Effector memory CD4-positive, alpha-beta T cell (primary cell): ENCODE measurements at places on chromosomes 7 and 10.

- H3K4me3 ChIP-seq, result no peak overlapping the region
- no peak for DNase-seq
- H3K27ac ChIP-seq, result no peak overlapping the region
- H3K4me1 ChIP-seq, result peaks cover 8% of the 10 kb centered on the region
- no peaks in the 10 kb centered on the region for H3K27me3 ChIP-seq
Measured at GRCh38 chr7:1419310-1419634, 40.0 kb downstream of the MICALL2 start.

DNA sequence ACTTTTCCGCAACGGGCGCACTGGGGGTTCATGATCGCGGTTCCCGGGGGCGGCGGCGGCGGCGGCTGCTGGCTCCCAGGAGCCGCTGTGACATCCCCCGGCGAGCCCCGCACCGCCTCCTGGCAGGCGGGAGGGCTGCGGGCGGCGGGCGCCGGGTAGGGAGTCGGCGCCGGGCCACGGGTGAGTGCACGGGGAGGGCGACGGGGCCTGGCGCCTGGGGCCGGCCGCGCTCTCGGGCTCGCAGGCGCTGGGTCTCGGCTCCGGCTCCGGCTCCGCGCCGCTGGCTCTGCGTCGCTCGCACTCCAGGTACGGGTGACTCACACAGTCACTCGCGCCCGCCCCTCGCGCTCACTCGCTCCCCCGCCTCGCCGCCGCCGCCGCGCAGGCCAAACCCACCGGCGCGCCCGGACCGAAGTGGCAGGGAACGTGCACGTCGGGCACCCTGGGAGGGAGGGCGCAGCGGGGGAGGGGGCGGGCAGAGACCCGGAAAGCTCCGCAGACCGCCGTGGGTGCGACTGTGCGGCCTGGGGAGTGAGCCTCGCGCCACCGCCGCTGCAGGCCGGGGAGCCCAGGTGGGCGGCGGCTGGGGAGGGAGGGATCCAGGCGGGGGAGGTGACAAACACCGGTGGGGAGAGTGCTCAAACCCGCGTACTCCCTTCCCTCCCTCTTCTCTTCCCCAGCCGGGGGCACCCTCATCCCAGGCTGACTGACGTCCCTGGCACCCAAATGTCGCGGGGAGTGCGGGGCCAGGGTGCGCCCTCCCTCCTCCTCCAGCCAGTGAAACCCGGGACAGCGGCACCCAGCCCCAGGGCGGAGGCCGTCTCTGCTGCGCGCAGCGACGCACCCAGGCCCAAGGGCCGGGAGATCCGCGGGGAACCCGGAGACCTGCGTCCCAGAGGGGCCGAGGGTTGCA, 276.9 kb upstream of the NEBL start:
- H3K36me3 ChIP-seq, result no peaks in the 10 kb centered on the region
- H3K27me3 ChIP-seq, result no peaks in the 10 kb centered on the region

- no peaks in the 10 kb centered on the region for H3K4me1 ChIP-seq
- no peak overlapping the region for H3K4me3 ChIP-seq
- DNase-seq, result no peak
- H3K27me3 ChIP-seq, result no peaks in the 10 kb centered on the region
- no peak overlapping the region for H3K27ac ChIP-seq
Measured at GRCh38 chr7:18978108-18978495, 139.3 kb downstream of the TWIST1 start.

- H3K4me3 ChIP-seq, result no peak overlapping the region
- H3K27ac ChIP-seq, result no peak overlapping the region
- no peaks in the 10 kb centered on the region for H3K36me3 ChIP-seq
- H3K4me1 ChIP-seq, result no peaks in the 10 kb centered on the region
- DNase-seq, result no peak
Measured at GRCh38 chr10:49212783-49213182, 24.6 kb upstream of the TMEM273 start.

- DNase-seq, result no peak
- H3K36me3 ChIP-seq, result peaks cover 49% of the 10 kb centered on the region
- no peak overlapping the region for H3K4me3 ChIP-seq
- H3K27ac ChIP-seq, result no peak overlapping the region
- peaks cover 5% of the 10 kb centered on the region for H3K4me1 ChIP-seq
- H3K27me3 ChIP-seq, result no peaks in the 10 kb centered on the region
Measured at GRCh38 chr10:6114805-6115341, 26.0 kb downstream of the RBM17 start.

- no peaks in the 10 kb centered on the region for H3K36me3 ChIP-seq
- H3K4me1 ChIP-seq, result no peaks in the 10 kb centered on the region
- no peak overlapping the region for H3K27ac ChIP-seq
- no peaks in the 10 kb centered on the region for H3K27me3 ChIP-seq
- no peak overlapping the region for H3K4me3 ChIP-seq
Measured at GRCh38 chr10:99958302-99958701, 51.4 kb downstream of the DNMBP start.

- H3K36me3 ChIP-seq, result no peaks in the 10 kb centered on the region
- H3K27me3 ChIP-seq, result no peaks in the 10 kb centered on the region
- DNase-seq, result no peak
- H3K4me3 ChIP-seq, result no peak overlapping the region
- H3K4me1 ChIP-seq, result no peaks in the 10 kb centered on the region
Measured at GRCh38 chr7:94183289-94183749, 179.2 kb upstream of the BET1 start.

DNA sequence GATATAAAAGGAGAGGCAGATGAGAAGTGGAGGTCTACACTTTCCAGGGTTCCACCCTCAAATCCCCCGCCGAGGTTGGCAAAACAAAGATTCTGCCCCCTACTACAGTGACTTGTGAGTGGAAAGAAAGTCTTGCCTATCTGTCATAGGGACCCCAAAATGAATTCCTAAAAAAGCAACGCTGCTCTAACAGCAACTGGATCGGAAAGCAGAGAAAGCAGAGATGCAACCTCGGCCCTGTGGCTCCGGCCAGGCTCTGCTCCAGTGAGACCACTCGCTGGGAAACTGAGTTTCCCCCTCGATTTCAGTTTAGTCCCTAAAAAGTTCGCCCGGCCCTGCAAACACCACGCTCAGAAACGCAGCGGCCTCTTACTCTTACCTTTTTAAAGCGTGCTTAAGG, 297.9 kb upstream of the NFE2L3 start:
- no peak overlapping the region for H3K27ac ChIP-seq
- H3K4me1 ChIP-seq, result peaks cover 23% of the 10 kb centered on the region
- H3K4me3 ChIP-seq, result no peak overlapping the region
- no peak for DNase-seq
- peaks cover 82% of the 10 kb centered on the region for H3K27me3 ChIP-seq
- no peaks in the 10 kb centered on the region for H3K36me3 ChIP-seq

DNA sequence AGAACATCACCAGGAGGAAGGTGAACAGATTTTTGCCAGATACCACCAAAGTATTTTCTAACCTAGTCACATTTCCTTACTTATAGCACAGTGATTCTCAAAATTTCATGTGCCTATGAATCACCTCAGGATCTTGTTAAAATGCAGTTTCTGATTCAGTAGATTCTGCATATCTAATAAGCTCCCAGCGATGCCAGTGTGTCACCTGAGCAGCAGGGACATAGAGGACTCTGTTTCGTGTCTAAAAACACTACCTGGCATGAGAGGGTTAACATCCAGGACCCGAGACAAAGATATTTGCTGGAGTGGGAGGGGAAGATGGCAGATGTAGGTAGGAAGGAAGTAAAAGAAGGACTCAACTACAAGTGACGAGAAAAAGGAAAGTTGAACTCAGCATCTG, 252.1 kb upstream of the KMT2E start:
- no peaks in the 10 kb centered on the region for H3K4me1 ChIP-seq
- no peak for DNase-seq
- H3K36me3 ChIP-seq, result no peaks in the 10 kb centered on the region
- no peak overlapping the region for H3K4me3 ChIP-seq
- H3K27ac ChIP-seq, result no peak overlapping the region
- H3K27me3 ChIP-seq, result peaks cover 3% of the 10 kb centered on the region

DNA sequence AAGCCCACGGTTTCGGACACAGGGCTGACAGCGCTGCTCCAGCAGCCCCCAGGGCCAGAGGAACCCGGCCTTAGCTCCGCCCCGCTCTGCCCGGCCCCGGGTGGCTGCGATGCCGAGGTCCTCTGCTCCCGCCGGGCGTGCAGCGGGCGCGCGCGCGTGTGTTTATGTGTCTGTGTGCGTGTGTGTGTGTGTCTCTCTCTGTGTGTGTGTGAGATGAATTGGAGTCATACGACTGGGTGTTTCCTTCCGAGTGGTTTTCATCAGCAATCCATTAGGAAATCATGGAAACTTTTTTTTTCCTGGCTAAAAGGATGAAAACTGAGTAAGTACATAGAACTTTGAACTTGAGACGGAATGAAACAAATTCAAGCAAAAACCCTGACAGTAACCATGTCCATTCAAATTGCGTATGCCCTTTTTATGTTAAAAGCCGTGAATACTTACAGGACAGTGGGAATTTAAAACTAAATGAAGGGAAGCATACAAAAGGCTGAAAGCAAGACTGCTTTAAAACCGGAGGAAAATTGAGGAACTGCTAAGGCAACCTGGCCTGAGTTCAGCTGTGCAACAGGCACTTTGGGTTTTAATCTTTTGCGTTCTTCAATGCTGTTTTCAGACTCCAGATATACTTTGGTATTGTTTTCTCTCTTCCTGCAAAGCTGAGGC, at the start of gene CPED1:
Gene CPED1 (plus strand): TSS at position 121 of the 666 bp plus-strand sequence. CDS start 911 bp downstream, outside the sequence.
- peaks cover 16% of the 10 kb centered on the region for H3K4me1 ChIP-seq
- H3K27ac ChIP-seq, result no peak within 1 kb of the TSS
- peaks cover 23% of the 10 kb centered on the region for H3K27me3 ChIP-seq
- no peaks in the 10 kb centered on the region for H3K36me3 ChIP-seq
- H3K4me3 ChIP-seq, result peak within 1 kb of the TSS; percentile 32
- DNase-seq, result peak; percentile 6

GRCh38 chr10:110676016-110676415, 31.9 kb downstream of the RBM20 start:
- H3K4me1 ChIP-seq, result no peaks in the 10 kb centered on the region
- H3K27me3 ChIP-seq, result no peaks in the 10 kb centered on the region
- H3K36me3 ChIP-seq, result no peaks in the 10 kb centered on the region
- no peak overlapping the region for H3K27ac ChIP-seq
- H3K4me3 ChIP-seq, result no peak overlapping the region
- no peak for DNase-seq

DNA sequence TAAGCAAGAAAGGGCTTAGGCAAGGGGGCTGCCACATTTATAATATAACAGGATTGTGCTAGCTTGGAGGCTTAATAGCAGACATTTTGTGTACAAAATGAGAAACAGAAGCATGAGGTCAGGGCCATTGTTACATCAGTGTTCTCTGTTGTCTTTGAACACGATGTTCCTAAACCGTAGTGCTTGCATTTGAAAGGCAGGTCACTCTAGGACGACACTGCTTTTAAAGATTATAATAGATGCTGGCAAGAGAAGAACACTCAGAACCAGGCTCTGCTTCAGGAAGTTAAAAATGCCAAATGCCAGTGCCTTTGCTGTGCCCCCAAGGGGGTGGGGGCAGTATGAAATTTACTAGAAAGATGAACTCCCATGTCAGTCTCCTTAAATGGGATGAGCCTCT, 91.1 kb downstream of the SORCS3 start:
- no peaks in the 10 kb centered on the region for H3K4me1 ChIP-seq
- H3K36me3 ChIP-seq, result no peaks in the 10 kb centered on the region
- H3K4me3 ChIP-seq, result no peak overlapping the region
- no peaks in the 10 kb centered on the region for H3K27me3 ChIP-seq
- no peak overlapping the region for H3K27ac ChIP-seq

DNA sequence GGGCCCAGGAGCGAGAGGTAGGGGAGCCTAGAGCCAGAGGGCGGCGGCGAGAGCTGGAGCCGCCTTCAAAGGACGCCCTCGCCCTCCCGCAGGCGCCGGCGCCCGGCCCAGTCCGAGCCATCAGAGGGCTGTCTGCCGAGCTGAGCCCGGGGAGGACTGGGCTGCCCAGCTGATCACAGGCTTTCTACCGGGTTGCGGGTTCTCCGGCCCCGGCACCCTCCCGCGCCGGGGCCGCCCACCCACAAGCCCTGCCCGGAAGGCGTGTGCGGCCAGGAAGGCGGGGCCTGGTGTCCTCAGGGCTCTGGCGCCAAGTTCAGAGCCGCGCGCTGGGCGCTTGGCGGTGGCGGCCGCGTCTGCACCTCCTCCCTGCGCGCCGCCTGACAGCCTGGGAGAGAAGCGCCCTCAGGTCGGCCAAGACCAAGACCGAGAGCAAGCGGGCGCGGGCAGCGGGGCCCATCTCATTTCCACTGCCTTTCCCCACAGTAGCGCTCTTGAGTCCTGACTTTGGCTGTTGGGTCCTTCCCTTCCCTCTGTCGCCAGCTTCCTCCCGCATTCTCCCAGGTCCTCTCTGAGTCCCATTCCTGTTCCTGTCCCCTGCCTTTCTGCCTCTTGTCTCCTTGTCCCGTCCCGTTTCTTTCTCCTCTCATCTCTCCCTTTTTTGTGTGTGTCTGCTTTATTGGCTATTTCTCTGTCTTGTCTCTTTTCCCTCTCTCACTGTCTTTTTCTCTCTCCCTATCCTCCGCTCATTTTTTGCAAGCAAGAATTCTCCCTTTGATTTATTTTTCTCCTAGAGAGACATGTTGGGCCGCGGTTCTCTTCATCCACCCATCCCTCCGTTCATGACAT, 60.6 kb upstream of the MSMB start:
- no peak for DNase-seq
- peaks cover 4% of the 10 kb centered on the region for H3K4me1 ChIP-seq
- peak overlapping the region; percentile 68 for H3K4me3 ChIP-seq
- H3K27ac ChIP-seq, result peak overlapping the region; percentile 66
- H3K36me3 ChIP-seq, result no peaks in the 10 kb centered on the region
